ENCODE measurements at places on chromosomes 7 and 10.

DNA sequence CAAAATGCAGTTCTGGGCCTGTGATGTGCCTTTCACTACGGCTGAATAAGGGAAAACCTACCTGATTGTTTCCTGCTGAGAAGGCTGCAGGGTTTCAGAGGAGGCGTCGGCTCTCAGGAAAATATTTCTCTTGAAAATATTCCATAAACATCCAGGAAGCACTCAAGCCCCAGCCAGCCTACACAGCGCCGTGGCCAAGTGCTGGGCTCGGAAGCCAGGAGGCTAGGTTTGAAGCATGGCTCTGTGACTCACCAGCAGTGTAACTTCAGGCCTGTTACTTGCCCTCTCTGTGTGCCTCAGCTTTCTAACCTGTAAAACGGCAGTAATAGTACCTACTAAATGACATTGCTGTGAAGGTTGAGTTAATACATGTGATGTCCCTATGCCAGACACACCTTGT lies 399.1 kb downstream of the GATA3 start:
- no peak for DNase-seq

DNA sequence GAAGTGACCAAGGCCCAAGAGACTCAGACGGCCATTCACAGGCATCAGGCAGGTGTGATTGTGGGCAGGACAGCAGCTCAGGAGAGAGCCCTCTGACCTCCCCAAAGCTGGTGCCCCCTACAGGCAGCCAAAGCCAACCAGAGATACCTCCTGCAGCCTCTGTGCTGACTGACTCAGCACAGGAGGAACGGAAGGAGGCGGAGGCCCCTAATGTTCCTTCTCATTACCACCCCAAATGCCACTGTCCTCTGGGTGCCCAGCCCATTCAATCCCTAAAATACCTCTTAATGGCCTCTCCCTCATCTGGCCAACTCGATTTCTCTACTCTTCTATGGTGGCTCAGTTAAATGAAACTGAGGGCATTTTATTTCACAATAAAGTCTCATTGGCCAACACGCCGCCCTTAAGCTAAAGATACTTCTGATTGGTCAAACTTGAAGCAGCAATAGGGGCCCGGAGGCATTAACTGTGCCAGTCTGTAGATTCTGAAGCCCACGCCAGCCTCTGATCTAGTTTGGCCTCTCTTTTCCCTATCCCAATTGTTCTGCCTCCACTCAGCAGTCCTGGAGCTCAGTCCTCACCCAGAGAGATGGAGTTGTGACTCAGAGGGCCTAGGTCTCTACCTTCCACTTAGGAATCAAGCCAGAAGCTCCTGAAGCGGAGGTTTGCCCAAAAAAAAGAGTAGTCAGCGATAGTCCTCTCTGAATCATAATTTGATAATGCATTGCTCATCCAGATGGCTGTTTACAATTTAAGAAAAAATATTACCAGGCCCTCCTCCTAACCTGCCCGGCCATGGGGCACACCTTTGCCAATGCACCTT lies 1.2 kb downstream of the CYREN start:
- no peak for DNase-seq

GRCh38 chr7:105304040-105304895 lies 84.5 kb downstream of the SRPK2 start:
- DNase-seq: no peak

DNA sequence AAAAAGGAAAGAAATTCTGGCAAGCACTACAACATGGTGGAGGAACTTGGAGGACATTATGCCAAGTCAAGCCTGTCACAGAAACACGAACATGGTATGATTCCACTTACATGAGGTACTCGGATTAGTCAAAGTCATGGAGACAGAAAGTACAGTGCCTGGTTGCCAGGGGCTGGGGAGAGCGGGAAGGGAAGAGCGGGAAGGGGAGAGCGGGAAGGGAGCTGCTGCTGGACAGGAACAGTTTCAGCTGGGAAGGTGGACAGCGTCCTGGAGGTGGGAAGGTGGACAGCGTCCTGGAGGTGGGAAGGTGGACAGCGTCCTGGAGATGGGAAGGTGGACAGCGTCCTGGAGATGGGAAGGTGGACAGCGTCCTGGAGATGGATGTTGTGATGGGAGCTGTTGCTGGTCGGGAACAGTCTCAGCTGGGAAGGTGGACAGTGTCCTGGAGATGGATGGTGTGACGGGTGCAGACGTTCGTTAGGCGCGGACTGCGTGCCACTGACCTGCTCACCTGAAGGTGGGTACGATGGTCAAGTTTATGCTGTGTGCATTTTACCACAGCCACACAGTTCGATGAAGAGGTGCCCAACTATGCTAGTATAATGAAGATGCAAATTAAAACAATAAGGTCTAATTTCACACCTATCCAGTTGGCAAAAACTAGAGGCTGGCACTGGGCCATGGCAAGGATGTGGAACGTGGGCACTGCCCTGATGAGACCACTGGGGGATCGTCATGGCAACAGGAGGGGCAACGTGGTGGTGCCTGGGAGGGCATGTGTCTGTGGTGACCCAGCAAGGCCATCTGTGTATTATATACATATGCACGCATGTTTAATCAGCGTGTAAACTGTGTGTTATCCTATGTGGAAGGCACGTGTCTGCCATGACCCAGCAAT lies 103.8 kb downstream of the NKX6-2 start:
- no peak for DNase-seq

- DNase-seq: no peak
Observed at GRCh38 chr7:134184767-134185166, 57.6 kb downstream of the LRGUK start.

DNA sequence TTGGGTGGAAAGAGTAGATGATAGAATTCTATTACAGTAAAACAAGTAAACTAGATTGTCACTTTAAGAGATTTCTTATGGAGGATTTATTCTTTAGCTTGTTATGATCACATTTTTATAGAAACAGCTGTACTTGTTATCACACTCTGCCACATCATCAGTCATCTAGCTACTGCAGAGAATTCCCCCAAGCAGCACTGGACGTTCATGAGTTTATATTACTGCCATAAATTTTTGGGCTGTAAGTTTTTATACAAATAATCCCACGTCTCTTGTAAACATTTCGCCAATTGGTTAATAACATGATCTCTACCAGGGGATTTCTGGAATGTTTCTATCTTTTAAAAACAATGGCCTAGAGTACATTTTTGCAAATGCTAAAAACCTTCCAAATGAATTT lies 238.8 kb downstream of the POLR1F start:
- DNase-seq: no peak

GRCh38 chr10:48792687-48793096 lies 108.0 kb downstream of the WDFY4 start:
- no peak for DNase-seq

- no peak for DNase-seq
Observed at GRCh38 chr10:17307123-17307522, 79.1 kb downstream of the VIM start.

DNA sequence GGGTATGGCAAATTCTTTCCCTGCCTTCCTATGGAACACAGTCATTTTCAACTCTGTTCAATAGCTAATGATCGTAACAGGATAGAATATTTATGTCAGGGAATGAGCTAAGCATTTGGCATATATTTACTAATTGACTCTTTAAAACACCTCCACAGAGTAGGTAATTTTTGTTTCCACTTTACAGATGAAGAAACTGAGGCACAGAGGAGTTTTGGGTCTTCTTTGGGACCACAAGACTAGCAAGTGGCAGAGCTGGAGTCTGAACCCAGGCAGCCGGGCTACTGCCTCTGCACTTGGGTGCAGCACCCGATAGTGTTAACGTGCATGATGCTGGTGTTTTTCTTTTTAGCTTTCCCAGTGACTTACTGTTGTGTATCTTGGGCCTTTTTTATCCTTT lies 384.0 kb downstream of the SFMBT2 start:
- no peak for DNase-seq

DNA sequence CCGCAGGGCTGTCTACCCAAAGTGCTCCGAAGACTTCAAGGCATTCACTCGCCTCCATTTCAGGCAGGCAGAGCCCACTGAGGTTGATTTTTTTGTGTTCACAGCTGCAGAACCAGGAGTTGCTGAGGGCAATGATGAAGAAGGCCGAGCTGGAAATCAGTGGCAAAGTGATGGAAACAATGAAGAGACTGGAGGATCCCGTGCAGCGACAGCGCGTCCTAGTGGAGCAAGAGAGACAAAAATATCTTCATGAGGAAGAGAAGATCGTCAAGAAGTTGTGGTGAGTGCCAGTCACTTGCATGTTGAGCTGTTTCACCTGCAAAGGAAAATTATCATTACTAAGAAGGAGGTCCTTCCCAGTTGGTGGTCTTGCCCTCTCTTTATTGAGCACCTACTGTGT lies 210.5 kb downstream of the ARHGAP21 start:
- DNase-seq: no peak

GRCh38 chr7:25399000-25399750 lies 170.9 kb upstream of the NPVF start:
- DNase-seq: no peak

DNA sequence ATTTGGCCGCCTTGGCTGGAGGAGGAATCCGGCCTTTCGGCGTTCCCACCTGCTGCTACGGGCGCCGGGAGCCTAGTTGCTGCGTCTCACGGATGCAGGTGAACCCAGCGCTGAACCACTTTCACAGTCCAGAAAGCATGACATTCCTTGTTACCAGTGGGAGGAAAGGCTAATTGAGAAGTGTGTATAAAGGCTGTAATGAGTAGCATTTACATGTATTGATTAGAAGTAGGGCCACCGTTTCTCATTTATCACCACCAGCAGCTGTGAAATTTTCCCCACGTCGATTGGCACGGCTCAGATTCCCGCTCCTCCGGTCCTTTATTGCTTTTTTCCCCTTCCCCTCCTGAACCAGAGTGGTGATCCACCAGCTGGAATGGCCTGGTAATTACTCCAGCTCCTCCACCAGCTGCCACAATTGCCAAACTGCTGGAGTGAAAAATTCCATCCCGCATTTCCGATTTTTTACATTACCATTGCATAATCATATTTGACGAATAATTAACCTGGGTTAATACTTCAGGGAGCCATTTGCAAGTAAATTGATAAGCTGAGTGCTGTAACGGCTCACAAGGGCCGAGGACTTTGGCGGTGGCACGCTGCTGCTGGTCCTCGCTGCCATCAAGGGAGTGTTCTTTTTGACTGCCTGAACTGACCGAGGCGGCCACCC lies 153.3 kb downstream of the POU6F2 start:
- DNase-seq: no peak

DNA sequence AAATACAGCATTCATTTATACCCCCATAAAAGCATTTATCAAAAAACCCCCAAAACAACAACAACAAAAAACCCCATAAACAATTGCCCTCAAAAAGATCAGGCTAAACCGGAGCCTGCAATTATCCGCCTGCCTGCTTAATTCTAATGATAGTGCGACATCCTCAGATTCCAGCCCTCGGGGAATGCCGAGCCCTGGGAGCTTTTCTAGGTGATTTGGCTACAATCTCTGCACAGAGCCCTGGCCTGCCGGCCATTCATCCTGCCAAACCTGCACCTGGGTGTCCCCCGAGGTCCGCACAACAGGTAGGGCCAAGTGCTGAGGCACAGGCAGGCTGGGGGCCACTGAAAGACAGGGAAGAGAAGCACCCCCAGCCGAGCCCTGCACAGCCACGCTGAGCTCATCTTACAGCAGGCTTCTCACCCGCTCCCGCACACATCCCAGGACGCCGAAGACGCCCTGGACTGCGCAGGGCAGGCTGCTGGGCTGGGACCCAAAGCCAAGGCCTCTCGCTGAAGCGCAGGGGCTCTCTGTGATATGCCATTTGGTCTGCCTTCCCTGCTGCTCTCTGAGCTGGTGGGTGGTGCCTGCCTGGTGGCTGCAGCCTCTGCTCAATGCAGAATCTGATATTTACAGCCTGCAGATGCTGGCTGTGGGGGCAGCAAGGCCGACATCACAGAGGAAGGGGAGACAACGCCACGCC lies 57.5 kb downstream of the CAMK2B start:
- no peak for DNase-seq

- no peak for DNase-seq
Observed at GRCh38 chr7:122791959-122792545, 89.3 kb upstream of the RNF148 start.

DNA sequence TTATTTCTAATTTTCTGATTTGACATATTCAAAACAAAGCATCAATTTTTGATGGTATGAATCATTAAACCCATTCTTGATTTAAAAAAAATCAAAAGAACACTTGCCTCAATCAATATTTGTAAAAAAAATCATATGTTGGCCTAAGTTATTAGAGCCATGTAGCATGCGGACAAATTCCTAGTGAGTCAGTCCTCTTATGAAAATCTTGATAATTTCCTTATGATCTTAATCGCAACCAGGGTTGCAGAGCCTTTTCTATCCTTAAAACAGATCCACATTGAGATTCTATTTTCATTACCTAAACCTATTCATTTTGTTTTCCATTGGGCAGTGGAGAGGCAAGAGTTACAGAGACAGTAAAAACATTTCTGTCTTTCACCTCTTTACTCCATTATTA lies 203.2 kb downstream of the ARL4A start:
- DNase-seq: no peak

- DNase-seq: no peak
Observed at GRCh38 chr10:78186572-78186971, 152.9 kb downstream of the RPS24 start.

DNA sequence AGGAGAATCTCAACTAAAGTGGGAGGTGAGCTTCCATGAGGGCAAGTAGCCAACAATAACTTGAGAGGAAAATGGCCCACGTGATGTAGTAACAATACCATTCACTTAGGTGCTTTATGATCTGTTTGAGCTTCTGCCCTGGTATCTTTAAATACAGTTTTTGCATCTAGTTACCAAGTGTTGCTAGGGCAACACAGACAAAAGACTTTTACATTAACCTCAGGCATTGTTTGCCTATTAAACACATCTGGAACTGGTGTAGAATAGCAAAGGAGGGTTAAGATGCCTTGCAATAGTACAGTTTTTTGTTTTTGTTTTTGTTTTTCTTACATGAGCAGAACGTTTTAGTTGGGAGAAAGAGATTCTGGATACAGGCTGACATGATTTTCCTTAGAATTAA lies 97.7 kb upstream of the MTPN start:
- no peak for DNase-seq

- DNase-seq: no peak
Observed at GRCh38 chr7:108838198-108838597, 268.5 kb downstream of the DNAJB9 start.

Data from pulmonary artery endothelial cell (primary cell).